ENCODE measurements at places on chromosomes 16 and 17.

- no peak for DNase-seq
Observed at GRCh38 chr17:50196826-50197225, 4.6 kb downstream of the COL1A1 start.

DNA sequence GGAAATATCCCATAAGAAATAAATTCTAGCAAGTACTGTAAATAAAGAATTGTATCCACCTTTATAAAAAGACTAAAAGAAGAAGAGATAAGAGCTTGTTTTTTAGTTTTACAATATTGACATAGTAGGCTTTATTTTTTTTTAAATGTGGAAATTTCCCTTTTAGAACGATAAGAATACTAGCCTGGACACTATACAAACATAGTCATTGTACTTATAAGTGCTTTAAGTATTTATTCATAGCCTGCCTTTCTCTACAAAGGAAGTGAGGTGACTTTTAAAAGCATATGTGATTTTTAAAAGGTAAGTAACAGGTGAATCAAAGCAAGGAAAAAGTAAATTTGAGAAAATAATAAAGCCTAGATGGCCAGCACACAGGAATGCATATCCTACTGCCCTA, 17.7 kb downstream of the TOX3 start:
- DNase-seq = no peak

DNA sequence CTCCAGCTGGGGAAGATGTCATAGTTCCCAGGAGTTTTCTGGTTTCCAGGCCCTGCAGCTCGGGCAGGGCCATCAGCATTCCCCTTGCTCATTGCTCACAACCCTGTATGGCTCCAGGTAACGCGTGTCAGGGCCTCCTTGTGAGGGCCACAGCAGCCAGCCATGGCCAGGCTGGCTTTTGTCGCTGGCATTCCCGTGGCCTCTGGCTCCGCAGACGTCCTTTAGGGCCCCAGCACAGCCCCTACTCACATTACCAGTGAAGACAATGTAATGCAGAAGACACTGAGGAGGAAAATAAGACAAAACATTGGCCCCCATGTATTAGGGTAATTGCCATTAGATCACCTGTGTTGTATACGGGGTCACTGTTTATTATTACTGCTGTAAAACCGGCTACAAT, 1799.0 kb downstream of the TP53TG3F start:
- no peak for DNase-seq

GRCh38 chr17:44235583-44235936, 16.1 kb upstream of the UBTF start:
- no peak for DNase-seq

- DNase-seq = no peak
Observed at GRCh38 chr17:62781356-62781755, 26.8 kb downstream of the MARCHF10 start.

DNA sequence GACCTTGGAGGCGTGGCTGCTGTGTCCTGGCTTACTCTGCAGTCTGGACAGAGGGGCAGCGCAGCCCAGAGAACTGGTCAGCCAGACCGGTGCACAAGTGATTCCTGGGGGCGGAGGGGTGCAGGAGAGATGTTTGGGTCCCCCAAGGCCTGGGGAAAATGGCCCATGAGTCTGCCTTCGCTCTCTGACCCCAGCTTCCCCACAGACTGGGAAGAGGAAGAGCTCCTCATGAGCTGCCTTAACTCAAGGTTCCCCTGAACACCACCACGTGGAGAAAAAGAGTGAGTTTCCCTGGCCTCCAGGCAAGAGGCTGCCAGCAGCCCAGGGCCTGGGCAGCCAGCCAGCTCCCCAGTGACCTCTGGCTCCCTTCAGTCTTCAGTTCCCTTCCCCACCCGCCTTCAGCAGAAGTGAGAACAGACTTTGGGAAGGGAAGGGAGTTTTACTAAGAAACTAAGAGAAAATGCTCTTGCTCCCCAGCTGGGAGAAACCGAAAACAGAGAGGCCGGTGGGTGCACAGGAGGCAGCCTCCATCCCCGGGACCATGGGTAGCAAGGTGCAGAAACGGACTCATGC, 2.0 kb upstream of the C17orf99 start:
- peak; percentile 49 for DNase-seq

DNA sequence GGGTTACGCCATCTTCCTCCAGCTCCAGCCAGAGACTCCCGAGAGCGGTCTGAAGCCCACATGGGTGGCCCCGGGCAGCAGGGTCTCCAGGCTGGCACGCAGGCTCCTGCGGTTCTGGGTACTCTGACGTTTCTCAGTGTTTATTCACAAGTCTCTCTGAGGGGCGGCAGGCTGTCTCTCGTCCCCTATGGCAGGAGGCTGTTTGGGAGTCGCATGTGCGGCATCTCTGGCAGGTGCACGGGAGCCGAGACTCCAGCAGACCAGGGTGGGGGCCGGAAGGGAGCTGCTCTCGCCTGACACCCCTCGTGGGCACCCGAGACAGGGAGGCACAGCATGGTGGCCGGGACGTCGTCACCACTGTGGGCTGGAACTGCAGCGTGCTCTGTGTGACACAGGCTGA, 48.1 kb downstream of the ZNF778 start:
- no peak for DNase-seq

- no peak for DNase-seq
Observed at GRCh38 chr16:9625122-9625521, 533.7 kb downstream of the HAPSTR1 start.

DNA sequence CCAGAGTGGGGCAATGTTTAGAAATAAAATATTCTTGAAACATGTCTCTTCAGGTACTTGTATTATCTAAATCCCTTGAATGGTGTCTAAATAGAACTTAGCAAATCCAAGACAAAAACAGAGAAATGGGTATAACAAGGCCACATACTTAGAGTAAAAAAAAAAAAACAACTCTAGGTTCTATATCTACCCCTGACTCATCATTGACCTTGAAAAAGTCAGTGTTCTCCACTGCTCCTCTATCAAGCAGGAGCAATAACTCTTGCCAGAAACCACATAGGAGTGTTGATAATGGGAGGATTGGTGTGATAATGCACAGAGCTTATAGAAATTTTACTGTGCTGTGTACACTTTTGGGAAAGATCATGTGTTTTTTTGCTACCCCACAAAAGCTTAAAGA, 296.6 kb upstream of the PMFBP1 start:
- DNase-seq = no peak

- DNase-seq = no peak
Observed at GRCh38 chr17:34665819-34666763, 86.7 kb downstream of the TMEM132E start.

GRCh38 chr16:58843675-58844074, 109.6 kb upstream of the GOT2 start:
- no peak for DNase-seq

DNA sequence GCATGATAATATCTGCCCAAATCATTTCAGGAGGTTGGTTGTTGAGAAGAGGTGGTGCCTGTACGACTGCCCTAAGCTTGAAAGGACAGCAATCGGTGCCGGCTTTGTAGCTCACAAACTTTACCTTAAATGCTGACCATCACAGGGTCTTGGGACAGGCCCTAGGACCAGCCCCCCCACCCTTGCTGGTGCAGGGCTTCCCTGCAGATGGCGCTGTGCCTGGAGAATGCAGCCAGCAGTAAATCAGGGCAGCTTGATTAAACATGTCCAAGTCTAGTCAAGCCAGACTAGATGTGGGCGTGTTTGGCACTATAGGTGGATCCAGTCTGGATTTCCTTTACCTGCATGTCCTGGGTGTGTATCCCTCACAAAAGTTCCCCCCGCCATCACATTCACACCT, 135.5 kb upstream of the CRHR1 start:
- DNase-seq = no peak

GRCh38 chr16:30525844-30526136, 576 bp downstream of the ZNF768 start:
- DNase-seq = no peak

GRCh38 chr16:2990891-2991290, 10.6 kb upstream of the PKMYT1 start:
- no peak for DNase-seq

GRCh38 chr16:732936-733335, 6.0 kb downstream of the HAGHL start:
- no peak for DNase-seq

GRCh38 chr17:82950525-82951102, 110.8 kb upstream of the ZNF750 start:
- no peak for DNase-seq

GRCh38 chr17:69331756-69332155, 4.8 kb upstream of the ABCA5 start:
- DNase-seq = no peak

DNA sequence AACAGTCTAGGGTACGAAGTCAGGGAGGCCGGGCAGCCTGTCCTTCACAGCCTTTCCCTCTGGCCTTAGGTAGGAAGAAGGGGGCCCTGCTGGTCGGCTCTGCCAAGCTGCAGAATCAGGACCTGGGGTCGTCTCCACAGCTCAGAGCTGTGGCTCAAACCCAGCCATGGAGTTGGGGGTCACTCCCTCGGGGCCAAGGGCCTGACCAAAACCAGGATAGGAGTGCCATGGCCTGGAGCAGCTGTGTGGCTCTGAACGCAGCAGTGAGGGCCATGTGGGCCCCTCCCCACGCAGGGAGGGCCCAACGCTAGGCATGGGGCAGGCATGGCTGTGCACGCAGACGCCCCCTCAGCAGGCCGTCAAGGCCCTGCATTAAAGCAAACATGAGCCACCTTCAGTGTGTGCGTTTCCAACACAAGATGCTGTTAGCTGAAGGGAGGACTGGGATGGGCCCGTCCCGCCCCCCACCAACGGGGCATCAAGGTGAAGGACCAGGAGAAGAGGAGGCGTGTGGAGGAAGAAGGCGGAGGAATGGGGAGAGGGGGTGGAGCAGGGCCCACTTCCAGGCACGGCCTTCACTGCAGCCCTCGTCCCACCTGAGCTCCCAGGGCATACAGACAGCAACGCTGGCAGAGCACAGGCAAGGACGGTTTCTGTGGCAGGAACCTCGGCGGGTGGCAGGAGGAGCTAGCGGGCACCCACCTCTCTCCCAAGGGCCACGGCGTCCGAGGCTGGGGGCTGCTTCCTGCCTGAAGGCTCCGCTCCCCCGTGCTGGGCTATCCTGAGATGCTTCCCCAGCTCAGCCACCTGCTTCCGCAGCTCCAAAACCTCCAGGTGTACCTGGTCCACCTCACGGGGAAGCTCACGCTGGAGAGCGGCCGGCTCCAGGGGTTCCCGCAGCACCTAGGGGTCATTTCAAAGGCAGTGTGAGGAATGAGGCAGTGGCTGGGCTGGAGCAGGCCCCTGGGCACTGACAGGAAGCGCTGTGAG, 55.3 kb downstream of the CCDC57 start:
- DNase-seq = no peak

- DNase-seq = no peak
Observed at GRCh38 chr17:39208893-39209292, 8.8 kb downstream of the RPL19 start.

- DNase-seq = no peak
Observed at GRCh38 chr16:3089717-3090592, 9.1 kb downstream of the ZSCAN10 start.

DNA sequence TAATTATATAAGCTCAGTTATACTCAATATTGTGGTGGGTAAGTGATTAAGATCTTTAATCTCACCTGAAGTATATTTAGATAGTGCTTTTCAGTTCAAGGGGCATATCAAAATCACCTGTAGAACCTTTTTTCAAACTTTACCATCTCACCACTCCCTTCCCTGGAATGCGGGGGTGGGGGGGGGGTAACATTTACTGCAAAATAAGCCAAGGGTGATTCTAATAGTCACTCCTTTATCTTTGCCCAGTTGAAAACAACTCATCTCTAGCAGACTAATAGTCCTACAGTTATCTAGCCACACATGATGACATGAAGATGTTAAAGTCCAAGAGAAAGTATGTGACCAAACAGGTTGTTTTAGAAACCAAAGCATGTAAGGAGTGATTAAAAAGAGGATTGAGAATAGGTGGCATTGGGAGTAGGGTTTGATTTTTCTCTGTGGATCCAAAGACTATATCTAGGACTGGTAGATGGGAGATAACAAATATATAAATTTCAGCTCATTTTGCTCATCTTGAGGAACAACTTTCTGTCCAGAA, 21.5 kb downstream of the LPCAT2 start:
- no peak for DNase-seq

DNA sequence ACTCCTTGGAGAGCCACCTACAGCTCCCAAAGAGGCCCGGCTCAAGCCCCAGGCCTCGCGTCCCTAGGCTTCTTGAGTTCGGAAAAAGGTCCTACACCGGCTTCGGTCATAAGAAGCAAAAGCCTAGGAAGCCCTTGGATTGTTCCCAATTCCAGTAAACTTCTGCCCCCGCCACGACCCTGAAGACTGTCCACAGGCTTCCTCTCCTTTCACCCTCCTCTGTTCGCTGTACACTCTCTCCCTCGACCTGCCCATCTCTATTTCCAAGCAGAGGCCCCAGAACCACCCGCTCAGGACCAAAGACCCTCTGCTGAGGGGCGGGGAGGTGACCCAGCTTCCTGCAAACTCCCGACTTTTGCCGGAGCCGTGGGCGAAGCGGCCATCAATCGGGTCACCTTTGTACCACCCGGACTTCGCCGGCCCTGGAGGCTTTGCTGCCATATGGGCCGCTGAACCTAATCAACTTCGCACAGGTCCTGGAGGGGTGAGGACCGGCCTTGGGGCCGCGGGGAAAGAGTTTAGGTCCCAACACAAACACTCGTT, 2.7 kb downstream of the HOXB2 start:
- no peak for DNase-seq

DNA sequence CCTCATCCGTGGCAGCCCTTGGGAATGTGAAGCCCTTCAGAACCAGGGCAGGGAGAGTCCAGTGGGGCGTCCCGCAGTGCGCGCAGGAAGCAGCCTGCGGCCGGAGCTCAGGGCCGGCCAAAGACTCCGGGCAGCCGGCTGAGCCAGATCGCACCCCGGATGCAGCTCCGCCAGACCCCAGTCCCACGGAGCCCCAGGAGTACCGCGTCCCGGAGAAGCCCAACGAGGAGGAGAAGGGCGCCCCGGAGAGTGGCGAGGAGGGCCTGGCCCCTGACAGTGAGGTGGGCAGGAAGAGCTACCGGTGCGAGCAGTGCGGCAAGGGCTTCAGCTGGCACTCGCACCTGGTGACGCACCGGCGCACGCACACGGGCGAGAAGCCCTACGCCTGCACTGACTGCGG, 6.9 kb downstream of the ZNF205 start:
- no peak for DNase-seq

- DNase-seq = no peak
Observed at GRCh38 chr16:51994597-51994996, 552.3 kb downstream of the TOX3 start.

GRCh38 chr17:58020401-58020800, 13.4 kb upstream of the SRSF1 start:
- no peak for DNase-seq

Measured in substantia nigra (tissue), 51 donors.